T-helper 9 cell (primary cell): ENCODE measurements at places on chromosomes 2 and 18.

GRCh38 chr2:23460228-23460627 lies 75.2 kb downstream of the KLHL29 start:
- no peak for DNase-seq

DNA sequence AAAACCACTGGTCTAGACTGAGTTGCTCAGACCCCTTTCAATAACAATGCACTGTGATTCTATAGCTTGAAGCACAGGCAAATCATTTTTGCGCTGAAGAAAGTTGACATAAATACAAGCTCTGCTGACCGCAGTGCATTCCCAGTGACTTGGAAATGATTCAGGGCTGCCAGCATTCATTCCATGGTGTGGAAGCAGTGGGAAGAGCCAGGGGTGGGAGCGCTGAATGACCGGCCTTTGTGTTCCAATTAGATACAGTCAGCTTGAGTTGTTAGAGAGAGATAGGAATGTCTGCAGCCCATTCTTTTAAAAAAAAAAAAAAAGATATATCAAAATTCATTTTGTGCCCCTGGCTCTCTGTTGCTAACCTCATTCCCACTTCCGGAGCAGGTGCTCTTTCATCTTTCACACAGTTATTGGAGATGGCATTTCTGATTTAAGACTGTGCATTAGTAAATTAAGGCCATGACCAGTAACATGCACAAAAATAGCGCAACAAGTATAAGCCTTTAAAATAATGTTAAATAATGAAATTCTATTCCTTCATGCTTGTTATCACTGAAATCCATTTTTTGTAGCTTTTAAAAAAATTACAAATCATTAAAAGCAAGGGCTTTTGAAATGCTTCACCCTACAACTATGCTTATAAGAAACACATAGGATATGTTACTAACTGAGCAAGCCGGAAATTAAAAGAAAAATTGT lies 59.4 kb upstream of the CTLA4 start:
- no peak for DNase-seq

DNA sequence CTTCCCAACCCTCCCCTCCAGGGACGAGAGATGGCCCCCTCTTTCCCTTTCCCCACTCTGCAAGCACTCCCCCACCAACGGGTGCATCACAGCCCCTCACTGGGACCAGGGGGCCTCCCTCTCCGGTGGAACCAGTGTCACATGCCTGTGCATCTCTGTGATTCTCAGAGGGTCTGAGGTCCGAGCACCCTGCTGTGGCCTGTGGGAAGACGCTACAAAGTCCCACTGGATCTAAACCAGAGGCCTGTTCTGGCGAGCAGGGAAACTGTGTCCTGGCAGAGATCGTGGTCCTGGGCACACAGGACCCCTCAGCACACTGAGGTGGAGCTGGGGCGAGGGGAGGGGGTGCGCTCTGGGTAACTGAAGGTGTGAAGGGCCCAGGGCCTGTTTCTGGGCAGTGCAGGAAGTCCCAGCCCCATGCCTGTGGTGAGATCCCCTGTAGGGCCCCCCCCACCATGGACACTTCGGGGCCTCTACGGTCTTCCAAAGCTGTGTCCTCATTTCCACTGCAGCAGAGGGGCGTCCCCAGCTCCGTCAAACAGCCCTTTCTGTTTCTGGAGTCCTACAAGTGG lies 8.0 kb downstream of the SNORC start:
- DNase-seq = no peak

GRCh38 chr2:237629188-237629534 lies 1.8 kb downstream of the LRRFIP1 start:
- DNase-seq = no peak

DNA sequence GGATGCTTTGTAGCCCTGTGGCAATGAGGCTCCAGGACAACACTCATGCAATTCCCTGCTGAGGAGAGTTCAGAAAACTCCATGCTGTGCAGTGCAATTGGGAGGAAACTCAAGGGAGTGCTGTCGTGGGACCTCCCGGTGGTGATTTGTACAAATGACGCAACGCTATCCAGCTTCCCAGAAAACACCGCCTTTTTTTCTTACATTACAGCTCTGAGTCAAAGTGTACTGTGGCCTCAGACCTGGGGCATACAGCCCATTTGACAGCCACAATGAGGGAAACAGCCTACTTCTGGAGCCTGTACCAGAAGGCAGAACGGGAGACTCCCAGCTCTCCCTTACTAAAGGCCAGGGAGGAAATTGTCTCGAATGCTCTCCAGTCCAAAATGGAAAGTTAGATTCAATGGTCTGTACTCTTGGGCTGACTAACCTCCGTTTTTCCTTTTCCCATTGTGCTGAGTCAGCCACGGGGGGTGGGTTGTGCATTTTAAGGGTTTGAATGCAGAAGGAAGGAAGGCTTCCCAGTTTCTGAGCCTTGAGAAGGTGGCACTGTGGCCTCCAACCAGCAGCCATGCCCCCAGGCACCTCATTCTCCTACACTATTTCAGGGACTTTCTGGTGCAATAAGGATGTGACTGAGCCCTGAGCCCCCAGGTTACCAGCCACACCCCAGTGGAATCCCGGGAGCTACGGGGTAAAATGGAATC lies 16.4 kb upstream of the CYP1B1 start:
- no peak for DNase-seq

GRCh38 chr2:148602885-148603561 lies 41.5 kb upstream of the EPC2 start:
- no peak for DNase-seq

DNA sequence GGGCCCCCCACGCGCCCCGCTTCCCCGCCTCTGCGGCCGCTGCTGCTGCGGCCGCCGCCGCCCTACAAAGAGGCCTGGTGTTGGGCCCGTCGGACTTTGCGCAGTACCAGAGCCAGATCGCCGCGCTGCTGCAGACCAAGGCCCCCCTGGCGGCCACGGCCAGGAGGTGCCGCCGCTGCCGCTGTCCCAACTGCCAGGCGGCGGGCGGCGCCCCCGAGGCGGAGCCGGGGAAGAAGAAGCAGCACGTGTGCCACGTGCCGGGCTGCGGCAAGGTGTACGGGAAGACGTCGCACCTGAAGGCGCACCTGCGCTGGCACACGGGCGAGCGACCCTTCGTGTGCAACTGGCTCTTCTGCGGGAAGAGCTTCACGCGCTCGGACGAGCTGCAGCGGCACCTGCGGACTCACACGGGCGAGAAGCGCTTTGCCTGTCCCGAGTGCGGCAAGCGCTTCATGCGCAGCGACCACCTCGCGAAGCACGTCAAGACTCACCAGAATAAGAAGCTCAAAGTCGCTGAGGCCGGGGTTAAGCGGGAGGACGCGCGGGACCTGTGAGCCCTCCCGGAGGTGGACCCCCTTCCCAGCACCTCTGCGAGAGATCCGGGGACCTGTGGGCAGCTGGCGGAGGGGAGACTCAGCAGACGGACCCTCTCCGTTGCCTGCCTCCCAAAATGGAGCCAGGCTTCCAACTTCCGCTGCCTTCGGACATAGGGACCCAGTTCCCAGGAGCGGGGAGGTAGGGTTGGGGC lies 1.9 kb downstream of the SP5 start:
- no peak for DNase-seq

GRCh38 chr2:186533717-186534116 lies 47.7 kb downstream of the ZC3H15 start:
- no peak for DNase-seq
